ENCODE measurements at places on chromosomes 12 and 14.

GRCh38 chr12:75350413-75350812 is 15.9 kb downstream of the GLIPR1L1 start:
- no peak for DNase-seq

DNA sequence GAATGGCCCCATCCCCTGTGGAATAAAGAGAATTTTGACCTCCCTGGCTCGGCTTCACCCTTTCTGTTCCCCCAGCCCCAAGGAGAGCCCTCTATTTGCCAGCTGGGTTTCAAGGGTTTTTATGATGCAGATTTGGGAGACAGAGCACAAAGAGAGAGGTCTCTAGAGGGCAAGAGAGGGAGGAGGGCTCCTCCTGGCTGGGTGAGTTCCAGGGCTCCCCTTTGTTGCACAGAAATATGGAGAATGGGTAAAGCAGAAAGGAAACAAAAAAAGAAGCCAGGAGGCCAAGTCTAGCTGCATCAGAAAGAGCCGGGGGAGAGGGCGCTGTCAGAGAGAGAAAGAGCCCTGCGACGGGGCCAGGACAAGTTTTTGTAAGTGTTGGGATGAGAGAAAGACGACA is 319.6 kb upstream of the RTL1 start:
- DNase-seq, result no peak

- DNase-seq, result no peak
Measured at GRCh38 chr12:10115890-10116289, 14.1 kb downstream of the CLEC7A start.

DNA sequence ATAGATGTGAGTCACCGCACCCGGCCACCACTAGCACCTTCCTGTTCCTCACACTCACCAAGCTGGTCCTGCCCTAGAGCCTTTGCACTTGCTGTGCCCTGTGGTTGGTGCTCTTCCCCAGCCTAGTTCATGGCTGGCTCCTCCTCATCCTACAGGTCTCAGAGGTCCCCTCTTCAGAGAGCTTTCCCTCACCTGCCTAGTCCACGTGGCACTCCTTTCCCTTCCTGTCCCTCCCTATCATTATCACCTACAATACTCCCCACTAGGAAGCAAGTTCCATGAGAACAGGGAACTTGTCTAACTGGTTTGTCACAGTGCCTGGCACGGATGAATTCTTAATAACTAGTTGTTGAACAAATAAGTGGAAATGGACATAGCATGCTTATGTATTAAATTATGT is 24.0 kb upstream of the TMED10 start:
- no peak for DNase-seq

DNA sequence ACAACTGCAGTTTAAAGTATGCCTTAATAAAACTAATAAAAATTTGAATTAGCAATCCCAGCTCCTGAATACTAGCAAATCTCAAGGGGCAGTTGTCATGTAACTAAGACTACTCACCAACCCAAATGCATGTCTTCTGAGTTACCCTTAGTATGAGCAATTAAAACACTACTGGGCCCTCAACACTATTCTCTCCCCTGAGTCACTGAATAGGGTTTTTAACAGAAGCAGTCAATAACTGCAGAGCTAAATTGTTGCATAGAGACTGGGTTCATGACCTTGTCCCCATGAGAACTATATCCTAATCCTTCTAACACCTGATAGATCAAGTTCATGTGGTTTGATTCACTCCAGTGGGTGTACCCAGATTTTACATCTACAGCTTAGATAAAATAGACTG is 38.8 kb downstream of the MDM1 start:
- no peak for DNase-seq

DNA sequence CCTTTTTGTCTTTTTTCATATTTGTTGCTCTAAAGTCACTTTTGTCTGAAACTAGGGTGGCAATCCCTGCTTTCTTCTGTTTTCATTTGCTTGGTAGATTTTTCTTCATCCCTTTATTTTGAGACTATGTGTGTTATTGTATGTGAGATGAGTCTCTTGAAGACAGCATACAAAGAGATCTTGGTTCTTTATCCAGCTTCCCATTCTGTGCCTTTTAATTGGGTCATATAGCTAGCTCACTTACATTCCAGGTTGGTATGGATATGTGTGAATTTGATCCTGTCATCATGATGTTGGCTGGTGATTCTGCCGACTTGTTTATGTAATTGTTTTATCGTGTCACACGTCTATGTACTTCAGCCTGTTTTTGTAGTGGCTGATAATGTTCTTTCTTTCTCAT is 267.7 kb upstream of the MGAT4C start:
- DNase-seq, result no peak

GRCh38 chr14:52950410-52950897 is 396 bp downstream of the FERMT2 start:
- no peak for DNase-seq

- DNase-seq, result no peak
Measured at GRCh38 chr14:55710506-55711041, 130.6 kb downstream of the KTN1 start.

- no peak for DNase-seq
Measured at GRCh38 chr14:103233328-103233727, 100.7 kb upstream of the EIF5 start.

GRCh38 chr12:6204533-6205143 is 4.4 kb downstream of the CD9 start:
- peak; percentile 53 for DNase-seq

- DNase-seq, result peak; percentile 38
Measured at GRCh38 chr12:94488463-94488862, 28.8 kb upstream of the CEP83 start.

- DNase-seq, result peak; percentile 81
Measured at GRCh38 chr14:28608851-28609828, 157.4 kb upstream of the FOXG1 start.

- DNase-seq, result no peak
Measured at GRCh38 chr12:58314610-58315009, 373.2 kb downstream of the ATP23 start.

DNA sequence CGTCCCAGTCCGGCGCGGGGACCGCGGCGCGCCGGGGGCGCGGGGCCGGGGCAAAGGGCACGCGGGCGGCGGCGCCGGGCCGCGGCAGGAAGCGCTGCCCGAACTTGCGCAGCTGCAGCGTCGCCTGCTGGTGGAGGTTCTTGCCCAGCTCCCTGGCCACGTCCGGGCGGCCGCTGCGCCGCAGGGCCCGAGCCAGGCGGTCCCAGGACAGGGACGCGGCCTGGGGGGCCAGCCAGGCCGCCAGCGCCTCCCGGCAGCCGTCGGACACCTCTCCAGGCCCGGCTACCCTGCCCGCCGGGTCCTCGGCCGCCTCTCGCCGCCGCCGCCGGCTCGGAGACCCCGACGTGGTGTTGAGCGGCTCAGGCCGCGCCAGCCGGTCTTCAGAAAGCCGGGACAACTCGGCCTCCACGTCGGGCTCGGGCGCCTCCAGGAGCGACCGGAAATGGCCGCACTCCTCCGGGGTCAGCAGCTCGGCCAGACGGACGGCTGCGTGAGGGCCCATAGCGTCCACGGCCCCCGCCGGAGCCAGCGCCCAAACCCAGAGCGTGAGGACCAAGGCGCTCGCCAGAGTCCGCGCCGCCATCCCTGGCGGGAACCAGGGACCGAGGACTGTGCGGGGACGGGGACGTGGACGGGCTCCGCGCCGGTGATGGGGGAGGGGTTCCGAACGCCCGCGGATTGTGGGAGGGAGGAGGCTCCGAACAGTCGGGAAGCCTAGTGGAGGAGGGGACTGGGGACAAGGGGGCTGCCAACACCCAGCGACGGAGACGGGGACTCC is 34.0 kb downstream of the FIGNL2 start:
- peak; percentile 87 for DNase-seq

DNA sequence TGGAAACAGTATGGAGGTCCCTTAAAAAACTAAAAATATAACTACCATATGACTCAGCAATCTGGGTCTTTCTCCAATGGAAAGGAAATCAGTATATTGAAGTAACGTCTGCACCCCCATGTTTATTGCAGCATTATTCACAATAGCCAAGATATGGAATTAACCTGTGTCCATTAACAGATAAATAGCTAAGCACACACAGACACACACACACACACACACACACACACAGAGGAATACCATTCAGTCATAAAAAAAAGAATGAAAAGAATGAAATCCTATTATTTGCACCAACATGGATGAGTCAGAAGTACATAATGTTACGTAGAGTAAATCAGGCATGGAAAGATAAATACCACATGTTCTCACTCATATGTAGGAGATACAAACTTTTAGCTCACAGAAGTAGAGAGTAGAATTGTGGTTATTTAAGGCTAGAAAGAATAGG is 4.7 kb downstream of the KLRK1 start:
- no peak for DNase-seq

- DNase-seq, result peak; percentile 65
Measured at GRCh38 chr14:90677484-90678050, 138.7 kb downstream of the TTC7B start.

DNA sequence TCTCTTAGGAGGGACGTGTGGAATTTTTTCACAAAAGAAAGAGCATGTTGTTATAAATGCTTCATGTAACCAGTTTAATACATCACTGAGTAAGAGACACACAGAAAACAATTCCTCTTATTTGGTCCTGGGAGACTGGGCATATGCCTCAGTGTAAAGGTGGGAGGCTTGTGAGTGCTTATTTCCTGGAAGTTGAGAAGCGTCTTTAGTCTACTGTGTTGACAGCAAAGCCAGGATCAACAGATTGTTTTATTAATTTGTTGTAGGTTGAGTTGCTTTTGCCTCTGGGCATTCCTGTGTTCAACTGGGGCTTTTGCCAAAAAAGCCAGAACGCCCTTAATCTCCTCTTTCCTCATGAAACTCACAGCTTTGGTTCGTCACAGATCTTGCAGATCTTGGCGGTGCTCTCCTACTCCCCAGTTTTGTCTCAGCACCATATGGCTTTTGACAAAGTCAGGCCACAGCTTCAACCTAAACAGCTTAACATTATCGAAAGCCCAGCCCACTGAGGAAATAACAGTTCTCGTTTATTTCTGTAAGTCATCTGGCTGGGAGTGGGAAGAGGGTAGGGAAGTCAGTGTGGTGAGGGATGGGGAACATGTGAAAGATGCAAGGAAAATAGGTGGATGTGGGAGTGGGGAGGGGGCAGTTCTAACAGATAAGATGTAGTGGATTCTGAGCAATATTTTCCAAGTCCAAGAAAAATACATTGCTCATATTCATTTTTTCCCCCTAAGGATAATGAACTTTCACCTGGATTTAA is 227.2 kb downstream of the DACT1 start:
- peak; percentile 89 for DNase-seq

DNA sequence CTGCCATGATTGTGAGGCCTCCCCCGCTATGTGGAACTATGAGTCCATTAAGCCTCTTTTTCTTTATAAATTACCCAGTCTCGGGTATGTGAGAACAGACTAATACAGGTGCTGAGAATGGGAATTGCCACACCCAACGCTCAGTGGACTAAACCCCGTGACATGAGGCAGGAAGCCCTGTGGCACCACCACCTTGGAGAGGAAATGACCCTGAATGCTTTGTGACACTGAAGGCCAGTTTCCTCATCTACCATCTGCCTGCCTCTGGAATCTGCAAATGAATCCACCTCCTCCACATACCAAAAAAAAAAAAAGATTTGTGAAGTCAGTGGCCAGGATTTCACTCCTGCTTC is 41.6 kb downstream of the NT5DC3 start:
- no peak for DNase-seq

- DNase-seq, result no peak
Measured at GRCh38 chr14:68513137-68513536, 279.7 kb downstream of the ZFP36L1 start.

DNA sequence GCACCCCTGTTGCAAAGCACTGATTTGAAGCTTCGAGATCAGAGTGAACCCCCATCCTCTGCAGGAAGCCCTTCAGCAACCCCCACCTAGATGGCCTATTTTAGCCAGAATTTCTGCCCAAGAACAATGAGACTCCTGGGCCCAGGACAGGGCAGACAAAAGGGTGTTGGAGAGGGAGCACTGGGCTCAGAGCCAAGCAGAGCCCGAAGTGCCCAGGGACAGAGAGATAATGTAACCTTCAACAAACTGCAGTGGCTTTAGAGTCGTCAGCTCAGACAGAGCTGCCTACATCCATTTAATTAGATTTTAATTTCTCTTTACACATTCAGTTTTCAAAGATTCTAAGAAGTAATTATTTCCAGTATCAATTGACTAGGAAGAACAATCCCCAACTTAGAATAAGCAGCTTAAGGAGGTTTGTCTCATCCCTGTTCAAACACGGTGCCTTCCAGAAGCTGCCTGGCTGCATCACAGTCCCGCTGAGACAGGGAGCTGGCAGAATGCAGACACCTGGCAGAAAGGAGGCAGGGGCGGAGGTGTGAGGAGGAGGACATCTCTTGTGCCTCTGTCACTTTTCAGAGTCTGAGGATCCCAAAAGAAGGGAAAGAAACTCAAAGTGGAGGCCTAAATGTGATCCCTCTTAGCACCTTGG is 504.9 kb upstream of the CCDC196 start:
- no peak for DNase-seq

GRCh38 chr14:64081174-64081746 is 212.9 kb downstream of the ESR2 start:
- DNase-seq, result no peak

GRCh38 chr14:78308079-78308478 is 137.9 kb downstream of the NRXN3 start:
- DNase-seq, result no peak

GRCh38 chr12:2284857-2285256 is 232.1 kb downstream of the CACNA1C start:
- DNase-seq, result peak; percentile 84

- no peak for DNase-seq
Measured at GRCh38 chr12:43988838-43989560, 153.1 kb downstream of the TMEM117 start.

GRCh38 chr12:64625243-64626077 is 15.2 kb downstream of the RASSF3 start:
- peak; percentile 88 for DNase-seq

- DNase-seq, result peak; percentile 58
Measured at GRCh38 chr12:27970401-27971120, 2.0 kb downstream of the PTHLH start.

GRCh38 chr12:46934374-46935111 is 108.7 kb upstream of the SLC38A4 start:
- DNase-seq, result no peak

DNA sequence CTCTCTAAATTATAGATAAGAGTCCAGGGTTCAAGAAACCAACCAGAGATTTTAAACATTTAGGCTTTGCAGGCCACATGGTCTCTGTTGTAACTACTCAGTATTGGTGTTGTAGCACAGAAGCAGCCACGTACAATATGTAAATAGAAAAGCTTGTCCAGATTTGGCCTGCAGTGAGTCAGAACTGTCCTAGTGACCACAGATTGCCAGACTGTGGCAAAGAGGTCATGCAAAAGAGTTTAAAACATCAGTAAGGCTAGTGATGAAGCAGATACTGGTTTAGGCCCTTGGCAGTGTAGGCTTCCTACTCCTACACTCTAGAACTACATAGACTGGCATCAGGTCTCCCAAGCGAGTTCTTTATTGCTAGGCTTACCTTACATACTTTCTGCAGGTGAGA is 117.6 kb upstream of the GARIN6 start:
- no peak for DNase-seq

GRCh38 chr14:35247777-35248475 is 44.3 kb upstream of the PSMA6 start:
- DNase-seq, result no peak
